Mammary epithelial cell (primary cell): ENCODE measurements at places on chromosomes 12 and 14. TPM values are rescaled to one million over a fixed set of nuclear protein-coding genes. Genes with fewer than 3 reads are reported as not detected.

SYT1 gene
- 9.0 TPM for polyA plus RNA-seq

C12orf56 gene
- 0.09 TPM for polyA plus RNA-seq

FRS2 gene
- polyA plus RNA-seq, result 18.6 TPM

GNS gene
- 37.0 TPM for polyA plus RNA-seq

OR4L1 gene
- polyA plus RNA-seq, result not detected

CELA1 gene
- polyA plus RNA-seq, result not detected

OR11H7 gene
- polyA plus RNA-seq, result not detected

ANO2 gene
- polyA plus RNA-seq, result 0.26 TPM

SPATA7 gene
- polyA plus RNA-seq, result 4.5 TPM

DHRS2 gene
- polyA plus RNA-seq, result 0.46 TPM

FGD4 gene
- polyA plus RNA-seq, result 11.1 TPM

RIPK3 gene
- polyA plus RNA-seq, result 0.06 TPM

KCNC2 gene
- not detected for polyA plus RNA-seq

KRT6B gene
- 2,534 TPM for polyA plus RNA-seq

AQP6 gene
- 0.09 TPM for polyA plus RNA-seq

RECQL gene
- polyA plus RNA-seq, result 30.1 TPM

MYH7 gene
- not detected for polyA plus RNA-seq

GNB3 gene
- 0.10 TPM for polyA plus RNA-seq

BCL11B gene
- polyA plus RNA-seq, result 2.0 TPM

MUCL1 gene
- polyA plus RNA-seq, result 1.7 TPM

ASPG gene
- not detected for polyA plus RNA-seq

STYK1 gene
- 3.6 TPM for polyA plus RNA-seq

IAPP gene
- not detected for polyA plus RNA-seq

MANSC4 gene
- polyA plus RNA-seq, result 0.28 TPM

LRRC10 gene
- polyA plus RNA-seq, result not detected

DAO gene
- polyA plus RNA-seq, result not detected

CATSPERB gene
- 0.11 TPM for polyA plus RNA-seq

KRT6C gene
- 23.6 TPM for polyA plus RNA-seq

KRT8 gene
- polyA plus RNA-seq, result 391 TPM

CLEC1B gene
- polyA plus RNA-seq, result not detected

GLIPR1L1 gene
- polyA plus RNA-seq, result not detected

ENO2 gene
- polyA plus RNA-seq, result 8.3 TPM

TDP1 gene
- 25.5 TPM for polyA plus RNA-seq

CD4 gene
- polyA plus RNA-seq, result 0.60 TPM

KRT72 gene
- polyA plus RNA-seq, result not detected
